ENCODE measurements at places on chromosomes 5 and 9. TPM values are rescaled to one million over a fixed set of nuclear protein-coding genes. Genes with fewer than 3 reads are reported as not detected.

The ANKRD34B gene
- total RNA-seq = not detected

DNA sequence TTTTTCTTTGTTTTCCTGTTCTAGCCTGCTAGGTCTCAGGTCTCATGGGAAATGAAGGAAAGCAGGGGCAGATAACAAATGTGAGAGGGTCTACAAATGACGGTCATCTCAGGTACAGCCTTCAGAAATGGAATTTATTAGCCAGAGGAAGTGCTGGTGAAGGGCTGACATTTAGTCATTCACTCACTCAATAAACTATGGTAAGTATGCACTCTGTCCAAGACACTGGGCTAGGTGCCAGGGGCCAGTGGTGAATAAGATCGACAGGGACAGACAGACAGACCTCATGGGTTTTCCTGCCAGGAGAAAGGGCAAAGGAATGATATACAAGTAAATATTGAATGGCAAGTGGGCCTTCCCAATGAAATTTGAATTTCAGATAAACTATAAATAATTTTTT lies 6.3 kb downstream of the PDE6A start:
- no peak for DNase-seq

DNA sequence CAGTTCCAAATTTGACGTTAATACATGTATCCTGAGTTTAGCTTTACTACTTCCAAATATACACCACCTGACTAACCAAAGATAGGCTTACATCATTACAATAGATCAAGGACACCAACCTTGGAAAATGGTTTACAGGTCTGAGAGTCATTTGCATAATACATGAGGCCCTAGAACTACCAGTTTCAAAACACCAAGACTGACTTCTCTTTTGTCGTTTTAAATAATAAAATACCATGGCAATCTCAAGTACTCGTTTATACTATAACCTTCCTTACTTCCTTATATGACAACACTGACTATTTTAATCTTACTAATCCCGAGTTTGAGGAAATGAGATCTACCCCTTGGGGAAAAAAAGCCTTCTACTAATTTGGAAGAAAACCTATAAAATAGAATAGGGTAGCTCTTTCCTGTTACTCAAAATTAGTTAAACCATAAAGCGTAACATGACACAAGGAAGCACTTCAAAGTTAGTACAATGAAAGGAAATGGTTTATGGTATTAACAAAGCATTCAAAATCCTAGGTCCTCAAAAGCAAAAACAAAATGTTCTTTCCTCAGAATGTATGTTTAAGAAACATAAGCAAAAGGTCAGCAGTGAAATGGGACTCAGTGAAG lies 42.1 kb downstream of the UBQLN1 start:
- DNase-seq = no peak

- DNase-seq = no peak
Measured at GRCh38 chr9:132418726-132419363, 8.8 kb downstream of the CFAP77 start.

DNA sequence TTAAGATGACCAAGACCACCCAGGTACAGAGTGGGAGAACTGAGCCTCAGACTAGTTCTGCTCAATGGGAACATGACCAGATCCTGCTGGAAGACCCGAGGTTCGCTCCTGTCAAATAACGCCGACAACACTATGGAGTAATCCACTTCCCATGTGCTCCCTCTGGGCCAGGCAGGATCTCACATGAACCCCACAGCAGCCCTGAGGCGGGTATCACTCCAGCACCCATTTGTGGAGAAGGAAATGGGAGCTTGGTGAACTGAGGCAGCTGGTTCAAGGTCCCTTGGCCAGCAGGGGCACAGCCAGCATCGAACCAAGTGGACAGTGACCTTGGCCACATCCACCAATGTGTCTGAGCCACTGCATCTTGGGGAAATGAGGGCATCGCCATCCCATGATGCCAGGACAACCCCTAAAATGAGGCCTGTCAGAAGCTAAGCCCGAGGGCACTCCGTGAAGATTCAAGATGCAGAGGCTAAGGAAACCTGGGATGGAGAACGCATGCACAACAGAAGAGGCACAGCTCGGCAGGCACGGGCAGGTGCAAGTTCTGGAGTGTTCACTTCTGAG lies 8.5 kb downstream of the ANKS6 start:
- DNase-seq = no peak

DNA sequence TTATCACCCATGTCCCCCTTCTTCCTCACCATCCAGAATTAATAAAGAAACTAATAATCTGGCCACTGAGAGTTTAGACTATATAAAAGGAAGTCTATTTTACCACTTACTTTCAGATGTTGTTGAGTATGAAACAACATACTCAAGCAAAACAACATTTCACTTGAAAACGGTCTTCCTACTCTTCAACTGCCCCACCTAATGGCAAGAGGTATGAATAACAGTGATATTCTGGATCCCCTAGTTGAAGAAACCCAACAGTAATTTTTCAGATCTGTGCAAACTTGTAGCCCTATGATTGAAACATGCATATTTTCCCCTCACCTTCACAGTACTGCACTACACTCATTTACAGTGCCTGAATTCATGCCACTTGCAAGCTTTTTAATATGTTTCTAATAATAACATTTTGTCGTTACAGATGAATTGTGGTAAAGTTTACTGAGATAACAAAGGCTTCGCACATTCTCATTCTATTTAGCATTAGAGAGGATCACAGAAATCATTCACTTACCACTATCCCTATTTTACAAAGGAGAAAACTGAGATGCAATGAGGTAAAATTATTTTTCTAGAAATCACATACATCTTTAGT lies 267.9 kb upstream of the PDE4D start:
- DNase-seq = no peak

DNA sequence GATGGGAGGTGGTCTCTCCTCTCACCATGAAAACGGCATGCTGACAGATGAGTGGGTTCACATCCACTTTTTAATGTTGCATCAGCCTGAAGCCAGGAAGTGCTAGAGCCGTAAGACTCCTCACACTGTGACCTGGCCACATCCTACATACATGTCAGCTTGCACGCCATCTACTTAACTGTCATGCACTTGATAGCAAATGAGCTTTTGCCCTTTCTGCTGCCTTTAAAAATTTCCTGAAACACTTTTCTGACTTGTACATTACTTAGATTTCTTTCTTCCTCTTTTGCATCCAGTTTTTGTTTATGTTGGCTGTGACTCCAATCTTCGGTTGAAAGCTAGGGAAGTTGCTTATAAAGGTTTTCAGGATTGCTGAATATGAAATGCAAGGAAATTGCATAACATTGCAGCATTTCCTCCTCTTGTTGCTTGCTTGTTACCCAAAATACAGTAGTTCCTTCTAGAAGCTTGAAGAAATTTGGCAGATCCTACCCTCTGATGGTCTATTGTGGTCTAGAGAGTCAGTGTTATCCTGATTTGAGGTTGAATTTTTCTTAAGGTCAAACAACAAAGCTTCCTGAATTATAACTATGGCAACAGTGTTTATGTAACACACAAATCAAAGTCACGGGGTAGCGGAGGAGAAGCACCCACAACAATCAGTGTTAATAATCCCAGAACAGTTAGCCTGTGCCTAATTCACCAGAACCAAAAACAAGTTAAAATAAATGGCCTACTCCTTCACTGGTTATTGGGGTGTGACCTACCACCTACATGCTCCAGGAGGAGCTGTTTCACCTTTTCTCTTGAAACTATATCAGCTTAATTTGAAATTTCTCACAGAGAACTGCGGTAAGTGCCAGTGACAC lies 232.5 kb downstream of the ARHGAP26 start:
- peak; percentile 90 for DNase-seq

GRCh38 chr9:129996161-129996830 lies 46.7 kb downstream of the FNBP1 start:
- DNase-seq = no peak

- DNase-seq = no peak
Measured at GRCh38 chr5:81767938-81768337, 17.0 kb upstream of the SSBP2 start.

The HMMR gene
- 30.8 TPM for total RNA-seq

The FCN2 gene
- not detected for total RNA-seq

GRCh38 chr5:161022151-161022550 lies 170.1 kb upstream of the ATP10B start:
- no peak for DNase-seq

The IRX2 gene
- total RNA-seq = not detected

The PCDHGA7 gene
- 0.05 TPM for total RNA-seq

GRCh38 chr9:108416324-108416723 lies 439.5 kb downstream of the ACTL7B start:
- DNase-seq = no peak

DNA sequence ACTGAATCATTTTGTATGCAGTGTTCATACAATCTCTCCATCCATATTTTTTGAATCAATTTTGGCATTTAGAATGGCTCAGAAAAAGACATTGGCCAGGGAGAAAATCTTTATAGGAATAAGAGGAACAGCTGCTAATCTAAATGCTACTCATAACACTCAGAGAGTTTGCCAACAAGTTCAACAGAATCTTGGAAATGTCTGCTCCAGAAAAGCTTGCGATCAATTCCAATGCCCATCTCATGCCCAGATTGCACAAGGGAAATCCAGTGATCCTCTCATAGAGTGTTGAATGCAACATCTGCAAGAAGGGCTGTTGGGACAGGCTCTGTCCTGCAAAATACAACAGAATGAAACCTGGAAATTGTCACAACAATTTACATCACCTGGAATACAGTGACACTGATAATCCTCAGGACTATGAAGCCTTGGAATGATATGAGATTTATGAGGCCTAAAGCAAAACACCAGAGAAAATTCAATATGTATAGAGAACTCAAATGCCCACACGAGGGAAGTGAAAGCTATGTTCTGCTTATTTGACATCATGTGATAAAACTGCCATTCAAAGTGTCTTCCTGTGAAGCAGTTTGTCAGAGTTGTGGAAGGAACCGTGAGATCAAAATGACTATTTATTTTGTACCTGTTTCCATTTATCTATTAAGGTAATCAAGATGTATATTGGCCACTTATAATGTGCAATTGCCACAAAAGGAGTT lies 190.1 kb downstream of the PARP8 start:
- DNase-seq = no peak

DNA sequence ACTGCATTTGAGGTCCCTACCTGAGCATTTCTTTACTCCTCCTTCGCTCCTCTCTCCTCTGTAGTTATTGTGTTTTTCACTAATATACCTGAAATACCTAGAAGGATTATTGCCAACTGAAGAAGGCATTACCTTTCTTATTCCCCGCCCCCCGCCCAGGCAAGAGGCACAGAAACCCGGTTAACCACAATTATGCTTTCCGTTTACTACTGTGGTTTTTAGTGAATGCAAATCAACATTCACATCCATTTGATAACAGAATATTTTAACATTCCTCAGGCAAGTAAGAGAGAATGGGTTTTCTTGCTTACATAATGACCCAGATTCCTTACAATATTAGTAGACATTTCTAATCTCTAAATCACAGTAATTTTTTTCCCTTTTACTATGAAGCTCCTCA lies 136.9 kb downstream of the PCSK5 start:
- no peak for DNase-seq

Measured in activated CD4-positive, alpha-beta T cell treated with anti-CD3 and anti-CD28 coated beads, Interleukin-2, amount 10 ng/mL, durations not matched to agents 24 days and 14 days (primary cell).